ENCODE measurements at places on chromosomes 2 and 18.

GRCh38 chr2:96485751-96486651 lies 19.2 kb downstream of the NEURL3 start:
- peak; percentile 94 for DNase-seq

DNA sequence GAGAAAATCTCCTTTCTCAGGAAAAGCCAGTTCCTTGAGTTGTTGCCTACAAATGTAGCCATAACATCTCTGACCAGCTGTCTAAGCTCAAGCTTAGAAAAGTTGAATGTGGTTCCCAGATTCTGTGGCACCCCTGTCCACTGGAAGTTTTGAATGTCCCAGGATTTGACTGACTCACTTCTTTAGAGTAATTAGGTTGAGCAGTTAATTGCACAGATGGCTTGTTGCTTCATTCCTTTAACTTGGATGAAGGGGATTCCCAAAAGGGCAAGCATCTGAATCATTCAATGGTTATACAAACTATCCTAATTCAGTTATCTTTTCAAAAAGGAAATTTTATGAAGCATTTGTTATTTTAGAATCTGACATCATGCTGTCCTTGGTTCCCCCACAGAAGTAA lies 374.7 kb downstream of the LNPK start:
- peak; percentile 38 for DNase-seq

DNA sequence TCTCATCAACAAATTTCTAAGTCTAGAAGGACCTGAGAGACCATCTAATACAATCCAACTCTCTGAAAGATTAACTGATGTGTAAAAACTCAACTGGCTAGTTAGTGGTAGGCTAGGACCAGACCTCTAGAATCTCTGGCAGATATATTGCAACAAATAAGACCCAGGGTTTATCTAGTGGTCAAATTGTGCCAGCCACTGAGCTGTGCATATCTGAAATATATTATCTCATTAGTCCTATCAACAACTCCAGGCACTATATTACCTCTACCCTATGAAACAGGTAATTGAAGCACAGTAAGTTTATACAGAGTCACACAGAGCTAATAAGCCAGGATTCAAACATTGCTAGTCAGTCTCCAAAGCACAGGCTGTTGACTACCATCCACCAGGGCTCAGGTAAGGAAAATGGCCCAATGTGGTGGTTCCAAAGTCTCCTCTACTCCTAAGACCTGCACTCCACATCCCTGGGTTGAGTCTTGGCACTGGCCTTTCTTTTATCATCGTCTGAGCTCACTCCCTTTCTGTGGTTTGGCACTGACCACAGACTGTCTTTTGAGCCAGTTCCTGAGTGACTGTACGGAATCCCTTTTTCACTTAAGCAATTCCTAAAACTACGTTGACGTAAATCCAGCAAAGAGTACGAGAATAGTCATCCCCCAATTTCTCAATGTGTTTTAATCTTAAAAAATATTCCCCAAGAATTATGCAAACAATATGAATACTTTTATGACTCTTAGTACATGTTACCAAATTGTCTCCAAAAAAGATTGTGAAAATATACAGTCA lies 11.9 kb upstream of the PID1 start:
- DNase-seq, result peak; percentile 98

GRCh38 chr2:237525559-237526157 lies 38.6 kb downstream of the MLPH start:
- DNase-seq, result no peak

GRCh38 chr2:120635146-120635545 lies 100.5 kb upstream of the GLI2 start:
- DNase-seq, result no peak

- peak; percentile 80 for DNase-seq
Measured at GRCh38 chr2:172119089-172119488, 16.4 kb upstream of the DLX2 start.

- DNase-seq, result no peak
Measured at GRCh38 chr18:11785444-11786055, 65.7 kb upstream of the CHMP1B start.

GRCh38 chr2:29841386-29842004 lies 79.9 kb downstream of the ALK start:
- DNase-seq, result peak; percentile 57

- DNase-seq, result no peak
Measured at GRCh38 chr2:209512971-209513370, 89.1 kb downstream of the MAP2 start.

- DNase-seq, result peak; percentile 25
Measured at GRCh38 chr2:224217233-224217961, 178.3 kb upstream of the SERPINE2 start.

DNA sequence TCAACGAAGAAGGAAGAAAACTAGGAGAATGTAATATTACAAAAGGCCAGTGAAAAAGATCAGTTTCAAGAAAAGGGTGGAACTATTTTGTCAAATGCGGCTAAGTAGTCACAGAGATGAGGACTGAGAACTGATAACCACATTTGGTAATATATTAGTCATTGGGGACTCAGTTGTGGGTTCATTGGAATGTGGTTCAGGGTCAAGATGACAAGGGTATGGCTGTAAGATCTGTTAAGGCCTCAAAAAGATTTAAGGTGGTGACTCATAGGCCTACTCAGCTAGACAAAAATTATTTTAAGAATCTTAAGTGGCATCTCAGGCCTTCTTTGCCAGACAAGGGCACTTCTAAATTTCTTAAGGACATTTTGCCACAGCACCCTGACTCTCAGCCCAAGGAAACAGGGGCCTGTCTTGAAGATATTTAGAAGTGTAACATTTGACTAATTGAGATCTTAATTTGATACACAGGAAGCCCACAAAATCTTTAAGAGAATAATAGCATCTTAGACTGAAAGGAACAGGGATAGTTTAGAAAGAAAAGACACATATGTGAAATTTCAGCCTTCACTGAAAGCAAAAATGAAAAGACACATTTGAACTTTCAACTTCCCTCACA lies 81.3 kb downstream of the STRADB start:
- peak; percentile 89 for DNase-seq

DNA sequence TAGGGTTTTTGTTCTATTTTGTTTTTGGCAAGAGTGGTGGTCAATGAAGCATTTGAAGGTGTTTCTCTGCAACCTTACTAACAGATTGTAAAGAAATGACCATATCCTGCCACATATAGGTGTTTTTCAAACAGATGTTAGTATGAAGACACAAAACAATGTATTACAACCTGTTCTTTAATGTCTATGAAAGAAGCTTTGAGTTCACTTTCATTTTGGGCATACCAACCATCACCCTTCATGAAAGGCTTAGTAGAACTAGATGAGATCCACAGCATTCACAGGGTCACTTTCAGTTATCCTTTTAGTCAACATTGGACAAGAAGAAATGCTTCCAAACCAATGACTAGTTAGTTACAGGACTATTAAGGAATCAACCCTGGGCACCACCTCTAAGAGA lies 95.1 kb downstream of the EHBP1 start:
- DNase-seq, result no peak
